Neural crest cell (in vitro differentiated cells): ENCODE measurements at places on chromosomes 12 and 14. TPM values are rescaled to one million over a fixed set of nuclear protein-coding genes. Genes with fewer than 3 reads are reported as not detected.
A peak's percentile ranks its signal among the peaks of the same experiment; 100 is the strongest.

DNA sequence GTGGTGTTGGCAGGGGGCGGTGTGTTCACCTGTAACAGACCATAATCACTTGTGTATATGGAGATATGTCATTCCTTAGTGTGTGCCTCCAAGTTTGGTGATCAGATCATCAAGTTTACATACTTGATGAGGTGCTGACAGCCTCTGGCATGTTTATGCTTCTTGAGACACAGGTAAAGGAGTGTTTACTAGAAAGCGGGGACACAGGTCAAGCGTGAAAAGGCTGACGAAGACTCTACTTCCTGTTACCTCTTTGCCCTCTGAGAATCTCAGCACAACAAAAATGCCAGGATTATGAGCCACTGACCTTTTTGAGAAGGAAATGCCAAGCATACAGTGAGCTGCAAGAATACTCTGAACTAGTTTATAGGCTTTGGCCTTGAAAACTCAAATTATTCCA lies 29.6 kb downstream of the PRDM4 start:
- H3K36me3 ChIP-seq = peaks cover 9% of the 10 kb centered on the region
- no peaks in the 10 kb centered on the region for H3K4me1 ChIP-seq
- H3K4me3 ChIP-seq = no peak overlapping the region
- DNase-seq = no peak
- no peak overlapping the region for H3K27ac ChIP-seq
- no peaks in the 10 kb centered on the region for H3K27me3 ChIP-seq

DNA sequence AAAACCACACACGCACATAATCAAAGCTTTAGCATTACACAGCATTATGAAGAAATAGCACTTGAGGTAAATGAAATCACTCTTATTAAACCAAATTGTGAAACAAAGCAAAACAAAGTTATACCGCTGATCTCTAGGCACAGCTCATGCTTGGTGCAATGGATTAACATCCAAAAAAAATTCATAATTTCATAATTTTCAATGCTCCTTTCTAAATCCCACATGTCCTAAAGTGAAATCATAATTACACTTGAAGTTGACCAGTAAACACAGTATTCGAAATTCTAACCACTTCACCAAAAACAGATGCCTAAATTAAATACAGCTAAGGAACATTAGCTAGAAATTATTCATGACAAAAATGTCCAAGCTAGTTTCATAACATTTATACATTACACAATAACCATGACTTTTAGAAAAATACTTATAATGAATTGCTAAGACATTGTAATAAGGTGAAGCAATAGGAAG lies 1.5 kb downstream of the MLH3 start:
- peak overlapping the region; percentile 81 for H3K4me3 ChIP-seq
- no peaks in the 10 kb centered on the region for H3K27me3 ChIP-seq
- no peak overlapping the region for H3K27ac ChIP-seq
- peaks cover 26% of the 10 kb centered on the region for H3K36me3 ChIP-seq

DNA sequence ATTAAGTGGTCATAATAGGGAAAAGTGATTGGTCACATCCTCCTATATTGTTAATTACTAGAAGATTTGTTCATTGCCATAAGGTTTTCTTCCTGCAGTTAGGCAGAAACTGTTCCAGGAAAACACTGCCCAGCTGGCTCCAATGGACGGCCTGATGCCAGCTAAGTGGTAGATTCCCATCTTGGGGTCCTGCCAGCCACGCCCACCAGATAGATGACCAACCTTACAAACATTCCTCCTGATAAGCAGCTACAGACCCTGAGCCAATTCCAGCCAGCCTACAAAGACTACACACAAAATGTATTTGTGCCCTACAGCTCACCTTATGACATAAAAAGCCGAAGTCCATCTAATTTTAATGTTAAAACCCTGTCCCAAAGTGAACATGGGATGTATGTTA lies 685.9 kb upstream of the USP15 start:
- H3K4me3 ChIP-seq = no peak overlapping the region
- H3K4me1 ChIP-seq = no peaks in the 10 kb centered on the region
- no peak for DNase-seq
- no peaks in the 10 kb centered on the region for H3K27me3 ChIP-seq
- H3K36me3 ChIP-seq = no peaks in the 10 kb centered on the region

DNA sequence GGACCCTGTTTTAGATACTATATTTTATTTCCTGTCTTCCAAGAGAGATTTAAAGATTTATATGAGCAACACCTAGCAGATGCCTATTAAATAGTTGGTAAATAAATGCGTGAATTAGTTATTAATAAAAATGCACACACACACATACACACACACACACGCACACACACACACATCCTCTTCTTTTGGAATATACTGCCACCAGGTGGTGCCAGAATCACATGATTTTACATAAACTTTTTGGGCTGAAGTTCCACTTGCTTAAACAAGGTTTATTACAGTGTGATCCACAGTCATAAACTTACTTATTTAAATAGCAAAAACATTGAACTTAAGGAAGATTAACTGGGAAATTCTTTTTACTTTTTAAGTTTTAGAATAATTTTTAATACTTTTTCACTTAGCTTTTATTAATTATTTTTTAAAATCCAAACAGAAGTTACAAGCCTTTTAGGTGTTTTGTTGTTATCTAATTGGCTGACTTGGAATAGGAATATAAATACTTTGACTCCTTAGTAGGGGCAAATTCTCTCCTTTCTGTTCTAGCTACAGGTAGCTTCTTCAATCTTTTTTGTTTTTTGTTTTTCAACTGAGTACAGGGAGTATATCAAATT lies 17.5 kb downstream of the RAD51B start:
- peak; percentile 47 for DNase-seq
- H3K36me3 ChIP-seq = peaks cover 7% of the 10 kb centered on the region
- no peak overlapping the region for H3K4me3 ChIP-seq

GRCh38 chr12:122997343-122998250 lies 17.1 kb downstream of the ARL6IP4 start:
- no peaks in the 10 kb centered on the region for H3K36me3 ChIP-seq
- no peaks in the 10 kb centered on the region for H3K4me1 ChIP-seq
- no peaks in the 10 kb centered on the region for H3K27me3 ChIP-seq
- DNase-seq = no peak

- no peaks in the 10 kb centered on the region for H3K27me3 ChIP-seq
- no peak overlapping the region for H3K27ac ChIP-seq
- H3K4me3 ChIP-seq = no peak overlapping the region
- no peaks in the 10 kb centered on the region for H3K4me1 ChIP-seq
- no peak for DNase-seq
These were observed 988.4 kb downstream of the FLRT2 start for GRCh38 chr14:86518298-86518697.

OR6C70 gene
- not detected in 2 replicates for total RNA-seq

DNA sequence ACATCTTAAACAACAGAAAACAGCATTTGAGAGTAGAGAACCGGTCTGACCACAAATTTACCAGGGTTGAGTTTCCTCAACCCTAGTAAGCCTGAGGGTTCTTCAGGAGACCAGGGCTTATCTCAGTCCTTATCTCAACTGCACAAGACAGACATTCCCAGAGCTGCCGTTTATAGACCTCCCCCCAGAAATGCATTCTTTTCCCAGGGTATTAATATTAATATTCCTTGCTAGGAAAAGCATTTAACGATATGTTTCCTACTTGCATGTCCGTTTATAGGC lies 12.3 kb downstream of the TMEM117 start:
- H3K27me3 ChIP-seq = no peaks in the 10 kb centered on the region
- H3K4me1 ChIP-seq = peaks cover 5% of the 10 kb centered on the region
- H3K27ac ChIP-seq = no peak overlapping the region
- DNase-seq = no peak

GPRC5D gene
- not detected in 2 replicates for total RNA-seq

DNA sequence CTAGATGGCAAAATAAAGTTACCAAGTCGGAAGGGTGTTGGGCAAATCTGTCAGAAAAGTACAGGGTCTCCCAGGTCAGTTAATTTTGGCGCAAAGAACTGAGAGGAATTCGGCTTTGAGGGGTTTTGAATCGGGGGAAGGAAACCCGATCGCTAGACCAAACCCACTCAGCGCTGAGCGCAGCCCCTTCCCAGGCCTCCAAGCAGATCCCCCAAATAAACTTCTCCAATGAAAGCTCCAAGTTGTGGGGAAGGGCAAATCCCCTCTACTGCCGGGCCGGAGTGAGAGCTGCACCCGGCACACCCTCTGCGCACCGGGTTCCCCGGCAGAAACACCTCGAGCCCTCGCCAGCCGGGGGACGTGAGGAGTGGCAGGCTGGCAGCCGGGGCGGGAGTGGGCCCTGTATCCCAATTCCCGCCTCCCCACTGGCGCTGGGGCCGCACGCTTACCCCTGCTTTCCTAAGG lies 441 bp downstream of the E2F7 start:
- H3K27ac ChIP-seq = peak overlapping the region; percentile 15
- peak overlapping the region; percentile 88 for H3K4me3 ChIP-seq
- peaks cover 31% of the 10 kb centered on the region for H3K4me1 ChIP-seq
- H3K27me3 ChIP-seq = peaks cover 16% of the 10 kb centered on the region
- DNase-seq = no peak

GRCh38 chr12:76964784-76965571 lies 86.2 kb upstream of the CSRP2 start:
- DNase-seq = no peak
- H3K4me3 ChIP-seq = no peak overlapping the region
- no peaks in the 10 kb centered on the region for H3K27me3 ChIP-seq
- H3K4me1 ChIP-seq = no peaks in the 10 kb centered on the region
- H3K27ac ChIP-seq = no peak overlapping the region
- no peaks in the 10 kb centered on the region for H3K36me3 ChIP-seq

DNA sequence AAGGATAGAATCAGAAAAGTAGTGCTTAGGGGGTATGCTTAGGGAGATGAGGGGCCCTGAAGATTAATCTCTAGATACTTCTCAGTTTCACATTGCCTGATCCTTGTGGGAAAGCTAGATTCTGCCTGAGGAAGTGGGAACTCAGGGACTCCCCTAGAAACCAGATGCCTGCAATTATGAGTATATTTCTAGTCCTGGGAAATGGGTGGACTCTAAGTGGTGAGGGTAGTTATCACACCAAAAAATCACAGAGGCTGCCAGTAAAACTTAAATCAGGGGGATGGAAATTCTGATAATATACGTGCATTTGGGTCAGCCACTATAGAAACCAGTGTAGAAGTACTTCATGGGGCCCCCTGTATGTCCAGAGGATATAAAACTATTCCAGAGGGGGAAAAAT lies 18.3 kb downstream of the HOXC4 start:
- H3K27me3 ChIP-seq = peaks cover 95% of the 10 kb centered on the region
- no peaks in the 10 kb centered on the region for H3K4me1 ChIP-seq
- H3K4me3 ChIP-seq = no peak overlapping the region
- H3K27ac ChIP-seq = no peak overlapping the region
- no peaks in the 10 kb centered on the region for H3K36me3 ChIP-seq
- DNase-seq = no peak

- no peak overlapping the region for H3K27ac ChIP-seq
- H3K36me3 ChIP-seq = no peaks in the 10 kb centered on the region
- DNase-seq = no peak
- no peak overlapping the region for H3K4me3 ChIP-seq
- peaks cover 6% of the 10 kb centered on the region for H3K27me3 ChIP-seq
These were observed 150.2 kb upstream of the C14orf180 start for GRCh38 chr14:104429291-104429861.

CRACR2A gene
- 2.2 and 2.7 TPM in 2 replicates for total RNA-seq
